Stimulated activated CD8-positive, alpha-beta memory T cell treated with anti-CD3 and anti-CD28 coated beads, Interleukin-15, amount 100 ng/mL, for 1 hour (primary cell): ENCODE measurements at places on chromosomes 1 and 21.

DNA sequence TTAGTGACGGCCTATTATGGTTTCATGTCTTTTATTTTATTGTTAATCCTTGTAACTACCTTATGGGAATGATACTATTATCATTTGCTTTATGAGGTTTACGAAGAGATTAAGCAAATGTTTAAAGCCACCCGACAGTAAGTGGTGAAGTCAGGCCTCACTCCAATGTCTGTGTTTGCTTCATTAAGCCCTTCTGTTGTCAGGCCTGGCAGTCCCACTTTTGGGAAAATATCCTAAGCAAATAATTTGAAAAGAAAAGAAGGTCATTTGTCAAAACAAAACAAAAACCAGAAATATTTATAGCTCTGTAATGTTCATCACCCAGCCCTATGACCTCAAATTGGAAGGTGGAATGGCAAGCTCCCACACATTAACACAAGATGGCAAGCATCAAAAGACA lies 40.7 kb upstream of the USP24 start:
- no peak for DNase-seq

DNA sequence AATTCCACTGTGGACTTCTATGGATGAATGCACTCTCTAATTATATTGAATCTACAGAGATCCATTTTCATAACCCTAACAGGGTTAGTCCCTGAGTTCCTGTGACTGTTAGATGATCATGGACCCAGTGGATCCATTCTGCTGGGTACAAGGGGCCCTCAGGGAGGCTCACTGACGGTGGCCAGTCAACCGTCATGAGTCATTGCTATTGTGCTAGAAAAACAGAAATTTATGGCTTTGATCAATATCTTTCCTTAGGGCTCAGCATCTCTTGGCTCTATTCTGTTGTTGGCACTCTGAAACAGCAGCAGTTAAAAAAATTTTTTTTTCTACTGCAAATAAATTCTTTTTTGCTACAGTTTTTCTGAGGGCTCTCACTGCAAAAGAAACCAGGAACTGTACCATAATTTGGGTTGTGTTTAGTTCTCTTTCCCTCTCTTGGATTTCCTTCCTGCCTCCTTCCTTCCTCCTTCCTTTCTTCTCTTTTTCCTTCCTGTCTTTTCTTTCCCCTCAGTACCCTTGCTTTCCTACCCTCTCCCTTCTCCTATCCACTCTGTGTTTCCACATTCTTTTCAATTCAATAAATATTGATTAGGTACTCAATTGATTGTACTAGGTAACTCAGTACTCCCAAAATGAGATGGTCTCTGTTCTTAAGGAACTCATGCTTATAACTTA lies 49.5 kb downstream of the UTP25 start:
- no peak for DNase-seq

- DNase-seq, result no peak
These were observed 118.2 kb upstream of the ADGRL2 start for GRCh38 chr1:81682490-81682889.

- no peak for DNase-seq
These were observed 178.9 kb upstream of the GALNT2 start for GRCh38 chr1:229888157-229888556.

GRCh38 chr1:66176832-66177231 lies 357.1 kb upstream of the SGIP1 start:
- DNase-seq, result no peak

- DNase-seq, result no peak
These were observed 63.2 kb downstream of the PRKAB2 start for GRCh38 chr1:147109041-147109440.

- DNase-seq, result no peak
These were observed 79.9 kb upstream of the LYST start for GRCh38 chr1:235946571-235946981.

DNA sequence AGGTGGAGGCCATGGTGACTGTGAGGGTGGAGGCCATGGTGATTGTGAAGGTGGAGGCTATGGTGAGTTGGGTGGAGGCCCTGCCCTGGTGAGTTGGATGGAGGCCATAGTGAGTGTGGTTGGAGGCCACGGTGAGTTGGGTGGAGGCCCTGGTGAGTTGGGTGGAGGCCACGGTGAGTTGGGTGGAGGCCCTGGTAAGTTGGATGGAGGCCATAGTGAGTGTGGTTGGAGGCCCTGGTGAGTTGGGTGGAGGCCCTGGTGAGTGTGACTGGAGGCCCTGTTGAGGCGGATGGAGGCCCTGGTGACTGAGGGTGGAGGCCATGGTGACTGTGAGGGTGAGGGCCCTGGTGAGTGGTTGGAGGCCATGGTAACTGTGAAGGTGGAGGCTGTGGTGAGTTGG lies 124.9 kb upstream of the VAMP3 start:
- no peak for DNase-seq

- no peak for DNase-seq
These were observed 12.5 kb upstream of the KCNA3 start for GRCh38 chr1:110687250-110687649.

DNA sequence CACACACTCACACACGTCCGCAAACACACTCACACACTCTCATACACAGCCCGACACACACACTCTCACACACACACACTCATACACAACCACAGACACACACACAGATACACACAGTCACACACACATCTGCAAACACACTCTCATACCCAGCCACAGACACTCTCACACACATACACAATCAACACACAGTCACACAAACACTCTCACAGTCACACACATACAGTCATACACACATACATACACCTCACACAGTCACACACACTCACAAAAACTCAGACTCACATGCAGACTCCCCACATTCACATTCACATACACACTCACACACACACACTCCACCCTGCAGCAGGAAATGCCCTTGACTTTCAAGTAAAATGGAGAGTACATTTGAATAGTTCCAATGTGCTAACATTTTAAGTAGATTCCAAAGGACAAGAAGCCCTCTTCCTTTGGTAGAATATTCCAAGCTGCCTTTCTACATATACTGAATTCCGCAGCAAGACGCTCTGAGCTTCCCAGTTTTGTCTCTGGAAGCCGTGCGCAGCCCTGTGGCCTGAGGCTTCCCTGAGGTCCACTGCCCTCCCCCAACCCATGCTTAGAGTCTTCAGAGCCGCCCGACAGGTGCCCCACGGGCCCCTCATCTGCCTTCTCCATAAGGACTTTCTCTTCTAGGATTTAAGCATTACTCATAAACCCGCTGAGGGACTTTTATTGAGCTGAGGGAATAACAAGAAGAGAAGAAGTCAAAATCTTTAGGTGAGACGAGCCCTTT lies 9.7 kb downstream of the BATF3 start:
- no peak for DNase-seq

DNA sequence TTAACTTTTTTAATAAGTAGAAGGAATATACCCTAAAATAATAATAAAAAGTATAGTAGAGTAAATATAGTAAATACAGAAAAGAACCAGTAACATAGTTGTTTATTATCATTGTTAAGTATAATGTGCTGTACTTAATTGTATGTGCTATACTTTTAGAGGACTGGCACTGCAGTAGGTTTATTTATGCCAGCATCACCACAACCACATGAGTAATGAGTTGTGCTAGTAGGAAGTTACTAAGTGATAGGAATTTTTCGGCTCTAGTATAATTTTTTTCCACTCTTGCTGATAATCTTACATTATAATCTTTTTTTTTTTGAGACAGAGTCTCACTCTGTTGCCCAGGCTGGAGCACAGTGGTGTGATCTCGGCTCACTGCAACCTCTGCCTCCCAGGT lies 71.6 kb downstream of the IVNS1ABP start:
- DNase-seq, result no peak

- DNase-seq, result no peak
These were observed 15.0 kb downstream of the BTG3 start for GRCh38 chr21:17597680-17598079.

DNA sequence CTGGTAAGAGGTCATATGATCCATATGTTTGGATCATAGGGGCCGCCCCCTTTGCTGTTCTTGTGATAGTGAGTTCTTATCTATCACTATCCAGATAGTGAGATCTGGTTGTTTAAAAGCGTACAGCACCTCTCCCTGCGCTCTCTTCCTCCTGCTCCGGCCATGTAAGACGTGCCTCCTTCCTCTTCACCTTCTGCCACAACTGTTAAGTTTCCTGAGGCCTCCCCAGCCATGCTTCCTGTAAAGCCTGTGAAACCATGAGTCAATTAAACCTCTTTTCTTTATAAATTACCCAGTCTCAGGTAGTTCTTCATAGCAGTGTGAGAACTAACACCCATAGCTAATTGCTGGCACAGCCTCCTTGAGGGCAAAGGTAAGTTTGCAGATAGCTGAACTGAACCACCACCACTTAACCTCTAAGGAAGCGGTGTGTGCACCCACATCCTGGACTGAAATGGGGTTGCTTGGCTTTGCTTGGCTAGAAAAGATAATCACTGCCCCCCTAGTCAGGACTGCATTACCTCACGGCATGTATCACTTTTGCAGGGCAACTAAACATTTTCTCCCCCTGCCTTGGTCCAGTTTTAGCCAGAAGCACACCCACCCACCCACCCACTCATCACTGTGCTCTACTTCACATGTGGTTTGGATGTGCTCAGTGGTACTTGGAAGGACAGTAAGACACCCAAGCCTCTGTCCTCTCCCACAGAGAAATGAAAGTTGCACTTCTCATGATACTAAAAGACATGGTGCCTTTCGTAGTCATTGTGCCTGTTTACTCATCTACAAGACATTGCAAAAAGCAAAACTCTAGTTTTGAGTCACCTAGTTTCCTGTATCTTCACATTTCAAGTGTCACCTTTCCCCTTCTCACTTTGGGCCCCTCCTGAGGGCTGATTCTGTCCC lies 23.1 kb upstream of the PTAFR start:
- DNase-seq, result peak; percentile 20

DNA sequence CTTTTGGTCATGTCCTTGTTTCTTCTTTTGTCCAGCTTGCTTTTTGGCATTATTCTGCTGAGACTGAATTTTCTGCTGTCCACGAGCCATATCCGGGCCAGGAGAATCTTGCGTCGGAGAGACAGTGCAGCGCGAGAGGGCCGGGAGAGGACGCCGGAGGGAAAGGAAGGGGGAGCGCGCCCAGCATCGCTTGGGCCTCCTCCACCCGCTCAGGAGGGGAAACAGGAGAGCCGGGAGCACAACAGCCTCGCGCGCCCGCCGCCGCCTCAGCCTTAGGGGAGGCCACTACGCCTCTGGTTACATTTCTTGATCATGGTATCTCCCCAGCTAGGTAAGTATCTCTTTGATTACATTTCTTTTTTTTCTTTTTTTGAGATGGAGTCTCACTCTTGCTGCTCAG lies 7.4 kb upstream of the DEGS1 start:
- no peak for DNase-seq

DNA sequence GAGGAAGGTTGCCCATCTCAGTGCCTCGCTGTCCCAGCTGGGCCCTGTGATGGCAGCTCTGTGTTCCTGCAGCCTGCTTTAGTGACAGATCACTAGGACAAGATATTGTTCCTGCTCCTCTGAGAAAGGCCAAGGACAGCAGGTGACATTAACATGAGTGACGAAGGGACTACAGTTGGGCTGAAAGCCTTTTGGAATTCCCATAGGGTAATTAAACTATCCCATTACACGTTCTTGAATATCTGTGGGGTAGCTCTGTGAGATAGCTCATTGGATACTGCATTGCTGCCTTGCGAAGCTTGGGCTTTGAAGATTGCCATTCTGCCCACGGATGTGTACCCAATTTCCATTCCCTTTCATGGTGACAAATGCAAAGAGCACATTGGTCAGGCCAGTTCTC lies 78.2 kb upstream of the COA6 start:
- DNase-seq, result no peak

DNA sequence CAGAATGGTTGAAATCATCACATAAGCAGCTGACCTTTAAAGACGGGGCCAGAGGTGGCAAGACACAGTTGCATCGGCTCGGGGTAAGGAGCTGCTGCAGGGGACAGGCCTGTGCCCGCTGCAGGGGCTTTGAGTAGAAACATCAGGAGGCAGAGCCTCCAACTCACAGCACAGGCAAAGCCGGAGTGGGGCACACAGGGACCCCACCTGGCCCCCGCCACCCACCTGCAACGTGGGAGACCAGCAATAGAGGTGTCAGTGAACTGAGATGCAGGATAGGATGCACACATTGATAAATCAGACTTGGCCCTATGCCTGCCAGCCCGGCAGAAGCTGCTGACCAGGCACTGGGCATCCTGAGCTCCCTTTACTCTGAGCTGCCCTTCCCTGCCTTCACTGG lies 257.2 kb downstream of the NPHP4 start:
- DNase-seq, result no peak

- no peak for DNase-seq
These were observed 723.2 kb upstream of the CXADR start for GRCh38 chr21:16789636-16790035.

DNA sequence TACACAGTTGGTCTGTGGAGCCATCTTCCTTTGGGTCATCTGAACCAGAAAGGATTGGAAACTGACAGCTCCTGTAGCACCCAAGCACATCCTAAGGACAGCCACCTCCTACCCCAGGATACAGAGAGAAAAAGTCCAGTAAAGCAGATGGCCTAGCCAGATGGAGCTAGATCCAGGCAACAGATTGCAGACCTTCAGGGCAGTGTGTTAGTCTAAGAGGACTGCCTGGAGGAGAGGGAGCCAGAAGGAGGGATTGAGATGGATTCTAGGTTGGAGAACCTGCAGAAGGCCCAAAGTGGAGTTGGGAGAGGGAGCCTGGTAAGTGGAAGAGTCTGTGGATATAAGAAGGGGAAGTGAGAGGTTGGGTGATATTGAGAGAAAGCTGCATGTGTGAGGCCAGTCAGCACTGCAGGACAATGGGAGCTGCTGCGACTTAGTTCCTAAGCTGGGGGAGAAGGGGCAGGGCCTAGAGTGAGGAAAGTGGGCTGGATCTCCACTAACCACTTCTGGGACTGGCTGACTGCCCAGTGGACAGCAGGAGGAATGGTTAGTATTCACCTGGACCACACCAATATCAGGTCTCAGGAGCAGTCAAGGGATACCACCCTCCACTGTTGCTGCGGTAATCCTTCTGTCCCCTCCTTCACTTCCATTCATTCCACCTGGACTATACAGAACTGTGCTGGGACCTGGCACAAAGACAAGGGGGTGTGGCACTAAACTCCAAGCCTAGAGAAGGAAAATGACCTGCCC lies 13.4 kb downstream of the BCAN start:
- no peak for DNase-seq

DNA sequence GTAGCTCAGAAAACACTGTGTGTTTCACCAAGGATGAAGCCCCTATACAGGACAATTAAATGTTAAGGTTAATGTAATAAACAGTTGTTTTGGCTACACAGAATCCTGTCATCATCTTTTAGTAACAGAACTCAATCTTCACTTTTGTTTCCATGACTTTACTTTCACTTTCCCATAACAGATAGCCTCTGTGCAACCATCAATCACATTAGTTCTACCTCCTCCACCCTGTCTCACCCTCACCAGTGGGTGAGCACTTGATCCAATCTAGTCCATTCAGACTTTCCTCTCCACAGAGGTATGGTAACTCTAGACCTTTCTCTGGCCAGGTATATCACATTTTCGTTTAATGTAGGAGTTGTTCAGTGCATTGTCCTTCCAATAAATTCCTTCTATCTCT lies 1018.5 kb downstream of the ADGRL2 start:
- DNase-seq, result no peak

DNA sequence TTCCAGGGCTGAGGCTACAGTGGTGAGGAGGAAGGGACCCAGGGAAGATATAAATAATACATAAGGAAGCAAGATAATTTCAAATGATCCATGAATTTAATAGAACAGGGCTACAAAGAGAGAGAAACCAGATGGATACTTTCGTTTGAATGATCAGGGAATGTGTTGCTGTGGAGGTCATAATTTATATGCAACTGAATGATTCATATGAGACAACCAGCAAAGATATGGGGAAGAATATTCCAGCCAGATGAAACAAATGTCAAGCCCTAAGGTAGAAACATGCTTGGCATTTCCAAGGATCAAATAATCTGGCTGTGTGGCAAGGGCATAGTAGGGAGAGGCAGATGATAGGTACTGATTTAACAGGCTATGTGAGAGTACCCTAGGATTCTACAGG lies 84.8 kb upstream of the ZC3H11B start:
- DNase-seq, result no peak
